Suppressor macrophage (primary cell): ENCODE measurements at places on chromosomes 2 and 18.
A peak's percentile ranks its signal among the peaks of the same experiment; 100 is the strongest.

DNA sequence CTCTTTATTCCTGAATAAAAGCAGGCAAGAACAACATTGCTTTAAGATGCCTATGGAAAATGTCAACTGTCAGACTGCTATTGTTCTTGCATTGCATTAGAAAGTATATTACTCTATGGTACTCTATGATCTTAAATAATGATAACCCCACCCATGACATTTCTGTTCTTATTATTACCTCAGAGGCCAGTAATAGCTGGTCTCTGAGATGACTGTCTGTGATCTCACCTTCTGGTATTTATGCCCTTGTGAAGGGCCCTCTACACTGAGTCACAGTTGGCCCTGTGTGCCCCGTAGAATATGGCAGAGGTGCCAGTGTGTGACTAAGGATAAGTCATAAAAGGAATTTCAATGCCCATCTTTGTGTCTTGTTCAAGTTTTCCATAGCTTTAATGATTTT lies 61.0 kb downstream of the SPP2 start:
- no peak for DNase-seq

GRCh38 chr2:101140237-101140636 lies 10.9 kb downstream of the TBC1D8 start:
- DNase-seq = no peak

DNA sequence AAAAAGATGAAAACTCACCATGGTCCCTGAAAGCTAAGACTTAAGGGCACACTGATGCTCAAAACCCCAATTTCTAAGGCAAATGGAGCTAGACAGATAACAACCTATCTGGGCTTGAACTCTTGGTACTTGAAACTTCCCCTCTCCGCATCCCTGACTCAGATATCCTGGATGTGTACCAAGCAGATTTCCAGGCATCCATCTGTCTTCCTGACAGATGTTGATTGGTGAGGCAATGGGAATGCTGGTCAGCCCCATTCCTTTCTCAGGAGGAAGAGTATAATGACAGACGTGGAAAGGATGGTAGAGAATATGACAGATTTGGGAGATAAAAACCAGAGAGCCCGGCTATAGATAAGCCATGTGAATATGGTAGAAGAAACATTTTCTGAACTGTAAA lies 69.2 kb downstream of the ADD2 start:
- no peak for DNase-seq

GRCh38 chr2:48114256-48114655 lies 208.0 kb upstream of the FBXO11 start:
- peak; percentile 53 for DNase-seq

- no peak for DNase-seq
Observed at GRCh38 chr18:44986933-44987332, 306.2 kb downstream of the SETBP1 start.

DNA sequence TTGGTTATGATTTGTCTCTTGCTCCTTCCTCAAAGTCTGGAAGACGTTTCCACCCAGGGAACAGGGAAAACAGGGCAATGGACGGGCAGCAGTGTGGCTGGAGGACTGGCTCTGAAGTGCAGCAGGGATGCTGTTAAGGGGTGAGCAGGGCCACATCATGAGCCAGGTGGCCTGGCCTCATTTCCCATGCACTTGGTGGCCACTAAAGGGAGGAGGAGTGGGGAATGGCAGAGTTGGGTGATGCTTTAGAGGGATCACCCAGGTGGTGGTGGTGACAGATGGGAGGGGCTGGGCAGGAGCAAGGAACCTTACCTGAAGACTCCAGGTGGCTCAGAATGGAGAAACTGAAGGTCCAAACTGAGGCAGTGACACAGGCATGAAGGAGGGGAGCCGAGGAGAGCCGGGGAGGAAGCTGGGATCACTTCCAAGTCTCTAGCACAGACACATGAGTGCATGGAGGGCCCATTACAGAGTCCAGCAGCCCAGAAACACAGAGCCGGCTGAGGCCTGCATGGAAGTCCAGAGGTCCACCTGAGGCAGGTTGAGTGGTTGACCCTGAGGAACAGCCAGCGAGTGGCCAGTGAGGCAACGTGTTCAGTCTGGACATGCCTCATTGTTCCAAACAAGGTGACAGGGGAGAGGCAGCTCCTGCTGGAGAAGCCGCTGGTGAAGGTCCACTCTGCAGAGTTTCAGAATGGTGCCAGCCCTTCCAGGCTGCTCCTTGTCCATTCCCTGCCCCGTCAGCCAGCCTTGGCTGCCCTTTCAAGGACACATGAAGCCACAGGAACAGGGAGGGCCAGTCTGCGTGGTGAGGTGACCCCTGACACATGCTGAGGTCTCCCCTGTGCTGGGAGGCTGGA lies 91.7 kb downstream of the LPIN1 start:
- no peak for DNase-seq

DNA sequence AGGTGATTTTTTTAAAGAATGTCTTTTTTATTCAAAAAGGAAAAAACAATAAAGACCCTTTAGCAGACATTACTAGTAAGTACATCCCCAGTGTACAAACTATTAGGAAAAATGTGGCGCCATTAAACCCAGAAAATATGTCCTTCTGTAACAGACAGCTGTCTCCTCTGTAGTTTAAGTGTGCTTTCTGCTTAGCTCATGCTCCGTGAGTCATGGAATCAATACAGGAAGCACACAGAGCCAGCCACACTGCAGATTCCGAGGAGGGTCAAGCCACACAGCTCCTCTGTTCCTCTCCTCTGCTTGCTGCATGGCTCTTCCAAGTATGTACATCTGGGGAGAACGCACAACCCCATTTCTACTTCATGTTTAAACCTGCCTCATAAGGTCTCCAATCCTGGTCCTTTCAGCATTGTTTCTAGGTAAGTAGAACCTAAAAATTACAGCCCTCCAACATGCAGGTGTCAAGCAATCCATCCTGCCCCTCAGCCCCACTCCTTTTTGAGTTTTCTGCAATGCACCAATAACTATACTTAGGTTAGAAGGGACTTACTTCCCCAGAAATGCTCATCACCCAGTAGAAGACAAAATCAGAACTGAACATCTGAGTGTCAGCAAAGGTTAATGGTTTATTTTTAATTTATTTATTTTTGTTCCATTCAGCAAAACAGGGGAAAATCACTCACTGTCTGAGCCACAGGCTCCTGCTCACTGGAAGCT lies 37.5 kb downstream of the ACVR1 start:
- peak; percentile 85 for DNase-seq

GRCh38 chr2:112674229-112674628 lies 28.5 kb downstream of the SLC20A1 start:
- peak; percentile 94 for DNase-seq

- DNase-seq = no peak
Observed at GRCh38 chr18:50283469-50284209, 2.3 kb upstream of the MBD1 start.

GRCh38 chr2:23803965-23804542 lies 122.9 kb downstream of the ATAD2B start:
- peak; percentile 6 for DNase-seq

DNA sequence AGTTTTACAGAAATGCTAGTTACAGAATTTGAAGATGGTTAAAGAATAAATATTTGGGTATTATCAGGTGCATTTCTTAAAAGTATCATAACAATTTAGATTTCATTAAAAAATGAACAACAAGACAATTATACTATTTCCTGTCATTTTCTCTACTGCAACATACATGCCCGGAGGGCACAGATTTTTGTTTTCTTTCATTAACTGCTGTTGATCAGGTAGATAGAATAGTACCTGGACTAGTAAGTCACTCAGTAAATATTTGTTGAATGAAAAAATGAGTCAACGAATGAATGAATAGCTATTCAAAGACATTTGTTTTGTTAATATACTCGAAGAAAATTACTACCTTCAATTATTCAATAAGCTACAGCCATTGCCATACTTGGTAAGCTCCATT lies 531.2 kb upstream of the VRK2 start:
- DNase-seq = no peak
